ENCODE measurements at places on chromosomes 13 and 19.

GRCh38 chr19:7216373-7216902, 77.8 kb downstream of the INSR start:
- DNase-seq: peak; percentile 58

GRCh38 chr19:4589579-4590410, 30.3 kb upstream of the SEMA6B start:
- DNase-seq: no peak

DNA sequence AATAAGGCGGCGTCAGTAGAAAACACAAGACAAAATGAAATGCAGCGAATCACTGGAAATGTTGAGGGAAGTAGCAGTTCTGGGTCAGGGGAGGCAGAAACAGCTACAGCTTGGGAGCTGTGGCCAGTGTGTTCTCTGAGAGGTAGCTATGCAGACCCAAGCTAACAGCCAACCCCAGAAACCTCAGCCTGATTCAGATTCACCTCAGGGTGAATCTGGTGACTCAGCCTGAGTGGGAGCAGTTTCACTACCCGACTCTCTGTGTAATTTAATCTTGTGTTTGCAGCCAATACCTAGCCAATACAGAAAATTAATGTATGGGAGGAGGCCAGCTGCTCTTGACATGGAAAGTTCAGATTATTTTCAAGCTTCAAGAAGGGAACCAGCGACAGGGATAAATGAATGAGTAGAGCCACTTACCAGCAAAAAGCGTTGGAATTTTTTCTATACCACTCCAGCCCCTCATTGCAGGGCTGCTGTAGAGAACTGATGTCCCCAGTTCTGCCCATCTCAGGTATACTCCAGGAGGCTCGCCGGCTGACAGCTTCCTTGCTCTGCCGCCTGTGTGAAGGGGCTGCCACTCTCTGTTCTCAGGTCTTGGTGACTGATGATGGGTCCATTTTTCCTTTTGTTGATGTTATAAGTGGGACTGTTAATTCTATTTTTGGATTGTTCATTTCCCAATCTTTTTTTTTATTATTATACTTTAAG, 8.9 kb downstream of the IGFL3 start:
- DNase-seq: peak; percentile 66

DNA sequence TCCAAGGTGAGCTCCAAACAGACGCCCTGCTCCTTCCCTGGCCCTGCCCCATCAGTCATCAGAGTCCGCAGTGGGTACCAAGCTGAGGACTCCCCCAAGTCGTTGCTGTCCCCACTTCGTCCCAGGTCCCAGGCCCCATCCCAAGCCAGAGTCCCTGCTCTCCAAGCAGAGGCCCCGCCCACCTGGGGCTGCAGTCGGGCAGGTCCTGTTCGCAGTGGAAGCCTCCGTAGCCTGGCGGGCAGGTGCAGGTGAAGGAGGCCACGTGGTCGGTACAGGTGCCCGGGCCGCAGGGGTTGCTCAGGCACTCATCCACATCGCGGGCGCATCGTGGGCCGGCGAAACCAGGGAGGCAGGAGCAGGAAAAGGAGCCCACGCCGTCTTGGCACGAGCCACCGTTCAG, 19.4 kb downstream of the NOTCH3 start:
- no peak for DNase-seq

DNA sequence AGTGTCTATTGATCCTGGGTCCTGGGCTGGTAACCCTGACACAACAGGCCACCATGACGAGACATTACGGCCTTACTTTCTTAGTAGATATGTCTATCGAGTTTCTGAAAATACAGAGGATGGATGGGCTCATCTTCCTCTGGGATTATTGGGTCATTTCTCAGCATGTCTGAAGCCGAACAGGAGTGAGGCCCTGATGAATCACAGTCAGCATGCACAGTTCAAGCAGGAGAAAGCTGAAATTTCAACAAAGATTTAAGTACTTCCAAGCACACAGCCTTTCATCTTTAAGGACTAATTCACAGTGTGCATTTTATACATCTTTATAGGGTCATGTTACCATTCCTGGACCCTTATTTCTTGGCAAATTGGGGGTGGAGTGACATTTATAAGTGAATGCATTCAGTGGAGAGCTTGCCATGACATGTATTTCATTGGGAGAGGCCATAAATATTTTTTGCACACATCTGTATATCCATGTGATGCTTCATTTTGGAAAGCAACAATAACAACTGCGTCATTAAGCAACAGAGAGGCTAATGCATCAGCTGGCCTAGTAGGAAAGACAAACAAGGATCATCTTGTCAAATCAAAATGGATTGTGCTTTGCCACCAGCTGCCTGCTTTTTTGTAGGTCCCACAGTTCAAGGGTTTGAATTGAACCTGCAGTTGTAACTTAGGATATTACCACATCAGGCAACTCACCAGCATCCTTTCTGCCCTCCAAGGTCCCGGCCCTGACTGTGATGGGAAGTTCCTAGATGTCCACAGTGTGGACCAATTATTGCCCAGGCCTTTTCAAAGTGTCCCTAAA, 143.5 kb downstream of the DNAJC15 start:
- no peak for DNase-seq

DNA sequence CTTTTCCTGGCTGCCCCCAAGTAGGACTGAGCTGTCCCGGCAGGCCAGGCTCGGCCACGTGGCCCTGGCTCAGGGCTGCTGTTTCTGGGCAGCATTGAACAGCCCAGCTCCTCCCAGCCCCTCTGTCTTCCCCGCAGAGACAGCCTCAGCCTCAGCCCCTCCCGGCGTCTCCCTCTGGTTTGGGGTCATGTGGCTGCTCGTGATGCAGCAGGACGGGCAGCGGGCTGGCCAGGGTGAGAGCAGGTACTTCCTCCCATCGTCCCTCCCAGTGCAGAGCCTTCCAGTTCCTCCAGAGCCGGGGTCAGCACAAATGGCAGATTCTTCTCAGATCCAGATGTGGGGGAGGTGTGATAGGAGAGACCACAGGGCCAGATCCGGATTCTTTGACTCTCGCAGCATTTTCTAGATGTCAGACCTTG, 114.6 kb downstream of the KDM4B start:
- DNase-seq: no peak

DNA sequence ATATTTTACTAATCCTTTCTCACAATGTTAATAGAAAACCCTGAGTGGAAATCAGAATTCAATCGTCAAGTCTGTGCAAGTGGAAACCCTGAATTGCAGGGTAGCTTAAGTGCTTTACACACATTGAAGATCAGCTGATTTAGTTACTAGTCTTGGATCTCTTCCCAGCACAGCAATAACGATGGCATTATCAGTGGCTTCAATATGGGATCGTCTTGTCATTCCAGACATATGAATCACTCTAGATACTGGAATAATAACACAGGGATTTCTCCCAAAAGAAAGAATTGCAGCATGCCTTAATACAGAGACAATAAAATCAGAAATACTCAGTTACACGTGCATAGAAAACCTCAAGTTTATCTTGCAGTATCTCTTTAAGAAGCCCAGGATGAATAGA, 12.6 kb upstream of the METTL21C start:
- no peak for DNase-seq

GRCh38 chr19:8150998-8151766, 1.8 kb upstream of the FBN3 start:
- no peak for DNase-seq
